ENCODE measurements at places on chromosomes 5 and 9.
A peak's percentile ranks its signal among the peaks of the same experiment; 100 is the strongest.

- DNase-seq: no peak
These were observed 312.0 kb upstream of the MSX2 start for GRCh38 chr5:174412374-174412773.

DNA sequence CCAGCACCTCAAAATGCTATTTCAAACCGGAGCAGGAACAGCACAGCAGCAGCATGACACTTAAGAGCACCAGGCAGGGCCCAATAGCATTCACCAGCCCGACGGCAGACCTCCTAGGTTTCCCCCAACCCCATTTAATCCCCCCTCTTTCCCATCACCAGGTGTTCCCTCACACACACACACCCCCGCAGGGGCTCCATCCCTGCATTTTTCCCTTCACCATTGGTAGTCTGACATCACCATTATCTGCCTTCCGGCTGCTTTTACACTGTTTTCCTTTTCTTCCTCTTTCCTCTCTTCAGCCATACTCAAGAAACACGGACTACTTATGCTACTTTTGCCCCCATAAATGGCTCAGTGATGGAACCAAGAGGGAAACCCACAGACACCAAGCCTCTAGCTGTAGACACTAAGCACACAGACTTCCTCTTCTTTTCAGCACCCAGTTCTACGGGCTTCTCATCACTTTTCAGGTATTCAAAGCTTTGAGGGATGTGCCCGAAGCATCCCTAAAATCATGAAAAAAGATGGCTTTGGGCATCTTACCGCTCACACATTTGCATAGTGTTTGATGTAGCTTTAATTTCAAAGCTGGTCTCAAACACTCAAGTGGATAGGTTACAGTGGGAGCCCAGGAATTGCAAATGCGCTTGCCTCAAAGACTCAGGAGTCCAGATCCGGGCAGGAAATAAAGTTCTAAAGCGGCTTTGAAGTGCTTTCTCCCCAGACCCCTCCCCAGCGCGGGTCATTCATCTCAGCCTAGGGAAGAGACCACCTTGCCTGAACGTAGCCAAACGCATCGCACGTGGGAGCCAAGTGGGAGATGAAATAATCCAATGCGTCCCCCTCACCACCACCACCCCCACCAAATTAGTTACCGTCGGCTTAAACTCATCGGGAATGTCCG lies 141.5 kb downstream of the TSSK1B start:
- DNase-seq: peak; percentile 25

- DNase-seq: no peak
These were observed 64.7 kb upstream of the SELENOP start for GRCh38 chr5:42876375-42876844.

- no peak for DNase-seq
These were observed 487.0 kb upstream of the TNC start for GRCh38 chr9:115604831-115605483.

GRCh38 chr9:105233873-105234272 lies 10.6 kb upstream of the SLC44A1 start:
- no peak for DNase-seq

- no peak for DNase-seq
These were observed 902.3 kb downstream of the EFNA5 start for GRCh38 chr5:106768392-106768791.

DNA sequence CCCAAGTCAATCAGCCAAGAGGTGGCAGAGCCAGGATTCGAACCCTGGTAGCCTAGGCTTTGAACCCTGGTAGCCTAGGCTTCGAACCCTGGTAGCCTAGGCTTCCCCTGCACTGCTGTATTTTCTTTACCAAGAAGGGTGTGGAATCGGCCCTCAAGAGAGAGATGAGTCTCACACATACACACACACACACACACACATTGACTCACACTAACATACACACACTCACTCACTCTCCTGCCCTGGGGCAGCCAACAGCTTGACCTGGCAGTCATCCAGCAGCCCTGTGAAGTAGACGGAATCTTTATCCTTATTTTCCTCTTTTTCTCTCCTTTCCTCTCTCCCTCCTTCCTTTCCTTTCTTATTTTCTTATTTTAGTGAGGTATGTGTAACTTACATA lies 55.4 kb upstream of the RPL26L1 start:
- DNase-seq: no peak

GRCh38 chr9:114947058-114947457 lies 16.7 kb upstream of the TNFSF8 start:
- DNase-seq: no peak

DNA sequence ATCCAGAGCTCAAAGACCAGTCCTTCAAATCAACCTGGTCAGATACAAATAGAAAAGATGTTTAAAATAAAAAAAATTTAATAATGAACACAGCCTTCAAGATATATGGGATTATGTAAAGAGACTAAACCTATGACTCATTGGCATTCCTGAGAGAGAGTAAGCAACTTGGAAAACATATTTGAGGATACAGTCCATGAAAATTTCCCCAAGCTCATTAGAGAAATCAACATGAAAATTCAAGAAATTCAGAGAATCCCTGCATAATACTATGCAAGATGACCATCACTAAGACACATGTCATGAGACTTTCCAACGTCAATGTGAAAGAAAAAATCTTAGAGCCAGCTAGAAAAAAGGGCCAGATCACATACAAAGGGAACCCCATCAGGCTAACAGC lies 512.9 kb upstream of the PTGER4 start:
- no peak for DNase-seq

DNA sequence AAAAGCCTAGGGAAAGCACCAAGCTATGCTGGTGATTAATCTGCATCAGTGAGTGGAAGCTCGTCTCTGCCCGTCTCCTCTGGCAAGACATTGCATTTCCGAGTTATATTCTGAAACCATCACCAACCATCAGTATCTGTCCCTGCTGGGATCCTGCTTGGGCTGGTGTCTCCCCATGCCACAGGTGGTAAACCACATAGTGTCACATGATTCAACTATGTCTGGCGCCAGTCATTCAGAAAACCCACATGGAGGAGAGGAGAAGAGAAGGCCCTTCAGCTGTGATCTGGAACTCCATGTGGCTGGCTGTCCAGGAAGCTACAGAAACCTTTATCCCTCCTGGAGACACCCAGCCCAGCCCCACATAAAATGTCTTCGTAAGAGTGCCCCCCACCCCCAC lies 4.8 kb downstream of the IL9 start:
- no peak for DNase-seq

DNA sequence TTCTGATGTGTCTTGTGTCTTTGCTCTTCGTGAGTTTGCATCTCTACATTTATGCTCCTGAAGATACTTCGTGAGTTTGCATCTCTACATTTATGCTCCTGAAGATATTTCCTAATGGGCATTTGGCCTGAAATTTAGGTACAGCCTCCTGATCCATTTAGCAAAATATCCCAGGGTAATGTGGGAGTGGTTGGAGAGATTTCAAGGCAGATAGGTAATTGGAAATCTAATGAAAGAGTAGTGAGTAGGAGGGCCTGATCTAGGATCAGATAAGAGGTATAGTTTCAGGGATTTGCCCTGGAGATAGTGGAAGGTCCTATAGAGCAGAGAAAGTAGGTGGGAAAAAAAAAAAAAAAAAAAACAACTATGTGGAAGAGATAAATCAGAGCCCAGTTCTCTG lies 14.6 kb upstream of the SNX2 start:
- no peak for DNase-seq

DNA sequence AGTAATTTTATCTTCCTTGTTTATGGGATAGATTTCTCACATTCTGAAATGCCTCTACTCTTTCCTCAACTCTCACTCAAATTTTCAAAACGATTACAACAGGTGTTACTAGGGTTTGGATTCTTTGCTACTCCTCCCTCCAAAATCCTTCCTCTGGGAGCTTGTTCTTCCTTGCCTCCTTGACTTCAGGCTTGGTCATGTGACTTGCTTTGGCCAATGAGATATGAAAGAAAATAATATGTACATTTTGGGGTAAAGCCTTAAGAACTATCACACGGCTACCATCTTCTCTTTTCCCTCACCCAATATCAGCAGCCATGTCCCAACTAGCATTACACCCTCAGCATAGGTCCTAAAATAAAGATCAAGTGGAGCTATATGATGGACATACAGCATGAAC lies 28.8 kb upstream of the SLC1A1 start:
- no peak for DNase-seq

- DNase-seq: no peak
These were observed 76.0 kb downstream of the COL15A1 start for GRCh38 chr9:99019510-99020331.

- no peak for DNase-seq
These were observed 24.8 kb downstream of the RANBP3L start for GRCh38 chr5:36276864-36277263.

DNA sequence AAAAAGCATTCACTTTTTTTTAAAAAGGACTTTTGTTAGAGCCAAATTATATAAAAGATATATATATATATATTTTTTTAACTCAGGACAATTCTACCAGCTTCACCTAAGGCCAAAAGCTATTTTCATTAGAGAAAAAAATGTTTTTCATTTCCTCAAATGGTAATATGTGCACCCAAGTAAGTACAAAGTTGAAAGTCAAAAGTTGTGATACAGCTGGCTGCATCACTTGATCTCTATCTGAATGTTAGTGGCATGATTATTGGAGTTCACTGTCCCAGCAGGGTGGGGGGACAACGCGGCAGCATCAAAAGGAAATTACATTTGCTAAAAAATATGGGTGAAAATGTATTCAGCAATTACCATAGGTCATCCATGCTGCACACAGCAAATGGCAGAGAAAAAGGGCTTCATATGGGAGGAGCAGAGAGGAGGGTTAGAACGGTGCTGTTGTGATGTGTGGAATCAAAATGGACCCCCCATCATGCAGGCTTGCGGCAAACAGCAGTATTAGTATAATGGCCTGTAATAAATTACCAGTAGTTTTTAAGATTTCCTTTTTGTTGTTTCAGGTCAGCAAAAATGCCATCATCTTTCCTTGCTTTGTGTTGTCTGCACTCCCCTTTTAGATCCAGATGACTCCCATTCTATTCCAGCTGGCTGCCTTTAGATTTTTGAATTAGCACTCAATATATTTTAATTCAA lies 253.7 kb downstream of the MAT2B start:
- DNase-seq: peak; percentile 5

GRCh38 chr5:122257000-122257399 lies 55.0 kb upstream of the SNCAIP start:
- DNase-seq: no peak

GRCh38 chr5:118033686-118034338 lies 954.5 kb downstream of the DTWD2 start:
- DNase-seq: no peak

- peak; percentile 19 for DNase-seq
These were observed 210.2 kb downstream of the MEF2C start for GRCh38 chr5:88672644-88673252.

GRCh38 chr9:70746316-70746715 lies 331.9 kb upstream of the KLF9 start:
- no peak for DNase-seq

DNA sequence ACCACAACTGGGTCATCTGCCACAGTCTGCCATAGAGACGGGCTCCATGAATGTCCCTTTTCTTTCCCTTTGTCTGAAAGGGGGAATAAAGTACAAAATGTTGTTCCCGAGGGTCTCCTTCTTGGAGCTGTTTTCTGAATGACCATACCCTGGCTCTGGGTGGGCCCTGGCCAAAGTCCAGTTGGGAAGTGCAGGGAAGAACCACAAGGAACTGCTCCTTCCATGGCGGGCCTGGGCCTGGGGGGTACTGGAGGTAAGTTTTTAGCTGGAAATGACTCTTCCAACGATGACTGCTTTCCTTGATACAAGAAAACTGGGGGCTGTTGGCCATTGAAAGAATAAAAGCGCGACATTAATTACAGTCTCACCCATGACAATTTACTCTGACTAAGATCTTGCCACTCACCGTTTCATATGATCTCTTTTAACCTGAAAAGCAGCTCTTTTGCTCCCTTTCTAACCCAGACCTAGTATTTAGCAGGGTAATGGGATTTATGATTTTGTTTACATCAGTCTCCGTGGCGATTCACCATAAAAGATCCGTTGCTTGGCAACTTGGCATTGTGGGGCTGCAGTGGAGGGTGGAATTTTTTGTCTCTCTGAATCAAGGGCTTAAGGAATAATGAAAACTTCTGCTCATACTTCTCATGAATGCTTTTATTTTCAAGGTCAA lies 89.2 kb upstream of the PTCH1 start:
- DNase-seq: no peak

DNA sequence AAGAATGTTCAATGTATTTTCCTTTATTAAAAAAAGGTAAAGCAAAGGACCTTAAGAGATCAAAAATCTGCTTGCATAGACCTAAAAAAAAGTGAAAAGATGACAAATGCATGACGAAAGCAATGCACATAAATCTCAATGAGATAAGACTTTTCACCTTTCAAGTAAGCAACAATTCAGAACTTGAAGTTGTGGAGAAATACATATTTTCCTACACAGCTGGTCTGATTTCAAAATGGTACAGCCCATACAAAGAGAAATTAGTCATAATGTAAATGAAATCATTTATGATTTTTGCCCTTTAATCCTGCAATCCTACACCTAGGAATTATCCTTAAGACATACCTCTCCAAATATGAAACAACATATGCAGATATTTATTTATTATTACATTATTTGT lies 568.0 kb downstream of the ANXA1 start:
- no peak for DNase-seq

GRCh38 chr9:9142001-9142400 lies 1342.4 kb upstream of the DMAC1 start:
- no peak for DNase-seq

GRCh38 chr5:13278148-13278547 lies 666.3 kb downstream of the DNAH5 start:
- no peak for DNase-seq

- no peak for DNase-seq
These were observed 91.9 kb downstream of the EHMT1 start for GRCh38 chr9:137710704-137711103.

Measured in B cell (primary cell).